ENCODE measurements at places on chromosomes 3 and 15. TPM values are rescaled to one million over a fixed set of nuclear protein-coding genes. Genes with fewer than 3 reads are reported as not detected.

- H3K4me1 ChIP-seq, result no peaks in the 10 kb centered on the region
- H3K4me3 ChIP-seq, result no peak overlapping the region
- no peak for DNase-seq
- no peak overlapping the region for H3K27ac ChIP-seq
- H3K36me3 ChIP-seq, result no peaks in the 10 kb centered on the region
Measured at GRCh38 chr3:113831103-113831355, 7.6 kb upstream of the GRAMD1C start.

- H3K27me3 ChIP-seq, result no peaks in the 10 kb centered on the region
- no peaks in the 10 kb centered on the region for H3K36me3 ChIP-seq
- H3K4me3 ChIP-seq, result no peak overlapping the region
- H3K27ac ChIP-seq, result no peak overlapping the region
- no peak for DNase-seq
- no peaks in the 10 kb centered on the region for H3K4me1 ChIP-seq
Measured at GRCh38 chr3:43629257-43629656, 7.4 kb upstream of the ANO10 start.

ZPLD1 gene
- not detected for total RNA-seq

DNA sequence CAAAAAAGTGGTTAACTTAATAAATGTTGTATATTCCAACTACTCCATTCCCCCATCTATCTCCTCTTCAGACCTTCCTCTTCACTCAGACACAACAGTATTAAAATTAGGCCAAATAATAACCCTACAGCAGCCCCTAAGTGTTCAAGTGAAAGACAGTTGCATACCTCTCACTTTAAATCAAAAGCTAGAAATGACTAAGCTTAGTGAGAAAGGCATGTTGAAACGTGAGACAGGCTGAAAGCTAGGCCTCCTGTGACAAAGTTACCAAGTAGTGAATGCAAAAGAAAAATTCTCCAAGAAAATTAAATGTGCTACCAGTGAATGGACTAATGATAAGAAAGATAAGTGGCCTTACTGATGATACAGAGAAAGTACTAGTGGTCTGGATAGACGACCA is 71.7 kb downstream of the ANKRD28 start:
- DNase-seq, result no peak
- no peak overlapping the region for H3K27ac ChIP-seq

- H3K4me3 ChIP-seq, result no peak overlapping the region
- H3K27me3 ChIP-seq, result no peaks in the 10 kb centered on the region
- peaks cover 25% of the 10 kb centered on the region for H3K4me1 ChIP-seq
- H3K27ac ChIP-seq, result no peak overlapping the region
Measured at GRCh38 chr3:73228000-73228399, 166.5 kb downstream of the EBLN2 start.

DNA sequence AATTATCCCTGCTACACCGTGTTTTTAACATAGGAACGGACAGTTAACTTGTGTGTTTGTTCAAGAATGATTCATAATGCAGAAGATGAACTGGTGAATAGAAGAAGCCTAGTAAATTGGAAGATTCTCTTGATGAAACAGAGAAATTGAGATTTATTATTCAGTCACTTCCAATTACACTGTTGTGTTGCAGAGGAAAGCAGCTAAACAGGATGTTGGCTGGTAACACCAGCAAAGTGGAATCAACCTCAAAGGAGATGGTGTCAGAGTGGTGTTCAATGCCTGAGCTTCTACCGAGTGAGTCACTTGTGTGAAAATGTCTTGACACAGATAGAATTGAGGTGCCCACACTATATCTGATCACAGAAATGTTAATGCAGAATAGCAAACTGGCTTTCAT is 399.6 kb downstream of the LPP start:
- H3K4me1 ChIP-seq, result no peaks in the 10 kb centered on the region
- H3K27ac ChIP-seq, result no peak overlapping the region
- no peak overlapping the region for H3K4me3 ChIP-seq
- DNase-seq, result no peak

DNA sequence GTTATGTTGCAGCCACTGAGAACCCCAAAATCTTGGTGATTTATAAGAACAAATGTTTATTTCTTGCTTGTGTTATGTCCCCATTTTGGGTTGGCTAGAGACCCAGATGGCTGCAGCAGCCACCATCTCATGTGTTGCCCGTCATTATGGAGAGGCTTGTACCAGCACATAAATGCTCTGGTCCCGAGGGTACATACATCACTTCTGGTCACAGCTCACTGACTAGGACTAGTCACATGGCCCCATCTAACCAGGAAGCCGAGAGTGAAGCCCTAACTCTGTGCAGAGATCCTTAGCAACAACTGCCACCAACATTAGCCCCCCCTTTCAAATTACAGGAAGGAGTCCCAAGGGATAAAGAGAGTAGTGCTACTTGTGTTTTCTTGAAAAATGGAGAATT is 25.5 kb upstream of the HACD2 start:
- H3K4me1 ChIP-seq, result peaks cover 31% of the 10 kb centered on the region
- DNase-seq, result peak; percentile 63
- H3K27me3 ChIP-seq, result peaks cover 2% of the 10 kb centered on the region
- peak overlapping the region; percentile 69 for H3K27ac ChIP-seq
- H3K36me3 ChIP-seq, result no peaks in the 10 kb centered on the region
- peak overlapping the region; percentile 71 for H3K4me3 ChIP-seq

DNA sequence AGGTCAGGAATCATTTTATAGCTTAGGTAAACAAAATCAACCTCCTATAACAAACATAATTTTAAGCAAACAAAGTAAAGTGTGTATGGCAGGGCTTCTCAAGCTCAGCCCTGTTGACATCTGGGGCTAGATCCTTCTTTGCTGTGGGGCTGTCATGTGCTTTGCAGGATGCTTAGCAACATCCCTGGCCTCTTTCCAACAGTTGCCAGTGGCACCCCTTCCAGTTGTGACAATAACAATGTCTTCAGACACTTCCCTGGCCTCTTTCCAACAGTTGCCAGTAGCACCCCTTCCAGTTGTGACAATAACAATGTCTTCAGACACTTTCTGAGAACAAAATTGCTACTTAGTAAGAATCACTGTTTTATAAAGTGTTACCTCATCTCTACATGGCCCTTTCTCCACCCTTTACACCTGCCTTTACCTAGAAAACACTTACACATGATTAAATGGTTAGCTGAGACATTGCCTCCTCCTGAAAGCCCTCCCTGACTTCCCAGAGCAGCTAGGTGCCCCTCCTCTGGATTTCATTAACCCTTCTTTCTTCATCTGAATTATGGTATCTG is 194.0 kb upstream of the LMCD1 start:
- no peaks in the 10 kb centered on the region for H3K36me3 ChIP-seq
- H3K27me3 ChIP-seq, result no peaks in the 10 kb centered on the region

- H3K27ac ChIP-seq, result no peak overlapping the region
- H3K4me1 ChIP-seq, result peaks cover 18% of the 10 kb centered on the region
- no peak for DNase-seq
- no peaks in the 10 kb centered on the region for H3K36me3 ChIP-seq
- H3K4me3 ChIP-seq, result no peak overlapping the region
- H3K27me3 ChIP-seq, result peaks cover 6% of the 10 kb centered on the region
Measured at GRCh38 chr3:133457465-133458067, 57.7 kb downstream of the BFSP2 start.
